Activated T-helper 2 cell treated with anti-CD3 and anti-CD28 coated beads, Interferon-gamma antibody, Interleukin-2, Interleukin-4, amounts not matched to agents 10 μg/mL and 5 μg/mL and 100 μg/mL, durations not matched to agents 14 hours and 24 hours and 36 hours (primary cell): ENCODE measurements at places on chromosomes 11 and 22. TPM values are rescaled to one million over a fixed set of nuclear protein-coding genes. Genes with fewer than 3 reads are reported as not detected.
A peak's percentile ranks its signal among the peaks of the same experiment; 100 is the strongest.

ENDOD1 gene
- 33.7 and 34.9 TPM in 2 replicates for total RNA-seq

- peaks cover 3% of the 10 kb centered on the region for H3K36me3 ChIP-seq
- H3K27ac ChIP-seq = no peak overlapping the region
- no peak overlapping the region for H3K4me3 ChIP-seq
- no peaks in the 10 kb centered on the region for H3K27me3 ChIP-seq
- H3K4me1 ChIP-seq = no peaks in the 10 kb centered on the region
These were observed 29.9 kb downstream of the TPST2 start for GRCh38 chr22:26559961-26560575.

MEI1 gene
- 24.6 and 26.1 TPM in 2 replicates for total RNA-seq

DNA sequence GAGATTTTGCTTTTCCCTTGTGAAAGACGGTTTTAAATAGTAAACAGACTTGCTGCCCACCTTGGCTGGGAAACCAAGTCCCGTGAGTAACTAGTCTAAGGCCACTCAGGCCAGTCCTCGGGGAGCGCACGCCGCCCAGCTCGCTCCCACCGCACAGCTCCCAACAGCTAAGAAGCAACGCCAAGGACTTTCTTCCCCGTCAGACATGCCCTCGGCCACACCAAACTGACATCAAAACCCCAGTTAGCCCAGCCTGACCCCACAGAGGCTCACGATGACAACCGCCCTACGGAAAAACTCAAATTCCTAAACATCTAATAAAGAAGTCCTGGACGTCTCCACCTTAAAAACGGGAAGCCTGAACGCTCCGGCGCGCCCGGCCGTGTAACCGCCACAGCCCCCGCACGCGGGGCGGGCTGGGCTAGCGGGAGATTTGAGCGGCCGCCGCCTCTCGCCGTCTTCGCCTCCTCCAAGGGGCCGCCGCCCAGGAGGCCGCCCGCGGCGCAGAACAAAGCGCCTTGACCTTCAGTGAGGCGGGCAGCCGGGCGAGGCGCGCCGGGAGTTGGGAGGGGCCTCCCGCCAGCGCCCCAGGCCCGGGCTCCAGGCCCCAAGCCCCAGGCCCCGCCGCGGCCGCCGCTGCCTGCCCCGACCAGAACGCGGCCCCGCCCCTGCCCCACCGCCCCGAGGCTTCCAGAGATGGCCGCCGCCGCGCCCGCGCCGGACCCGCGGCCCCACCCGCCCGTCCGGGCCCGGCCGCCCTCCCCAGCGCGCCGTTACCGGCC lies 486 bp downstream of the NAP1L4 start:
- peaks cover 47% of the 10 kb centered on the region for H3K36me3 ChIP-seq
- no peaks in the 10 kb centered on the region for H3K27me3 ChIP-seq
- DNase-seq = no peak
- H3K4me1 ChIP-seq = peaks cover 29% of the 10 kb centered on the region

DNA sequence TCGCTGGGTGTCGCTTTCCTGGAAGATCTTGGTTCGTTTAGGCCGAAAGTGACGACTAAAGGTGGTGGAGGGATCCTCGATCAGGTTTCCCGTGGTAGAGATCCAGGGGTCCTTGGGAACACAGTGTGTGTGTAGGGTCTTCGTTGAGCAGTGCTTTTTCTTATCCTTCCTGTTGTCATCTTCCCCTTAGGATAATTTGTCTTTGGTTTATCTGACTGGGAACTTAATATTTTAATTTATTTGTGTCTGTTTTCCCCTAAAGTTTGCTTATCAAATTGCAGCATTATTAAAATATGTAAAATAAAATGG lies 403 bp downstream of the RBM7 start:
- H3K27me3 ChIP-seq = no peaks in the 10 kb centered on the region
- H3K4me3 ChIP-seq = peak overlapping the region; percentile 92
- peaks cover 40% of the 10 kb centered on the region for H3K4me1 ChIP-seq
- DNase-seq = no peak

DERL3 gene
- total RNA-seq = 10.3 TPM in 2 replicates

OR52N4 gene
- total RNA-seq = not detected in 2 replicates

ESAM gene
- 0.18 and 0.23 TPM in 2 replicates for total RNA-seq

DNA sequence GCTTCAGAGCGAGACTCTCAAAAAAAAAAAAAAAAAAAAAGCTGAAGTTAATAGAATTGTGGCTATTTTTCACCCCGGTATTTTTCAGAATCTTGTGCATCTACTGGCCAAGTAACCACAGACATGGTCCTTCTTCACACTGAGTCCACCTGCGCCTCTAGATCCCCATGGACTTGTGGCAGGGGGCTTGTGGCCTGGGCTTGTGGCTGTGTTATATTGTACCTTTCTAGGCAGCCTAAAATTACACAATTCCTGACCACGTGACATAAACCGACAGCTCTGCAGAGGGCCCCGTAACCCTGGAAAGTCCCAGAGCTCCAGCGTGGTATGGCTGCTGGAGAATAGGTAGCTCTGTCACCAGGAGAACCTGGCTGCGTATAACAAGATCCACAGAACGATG lies 10.9 kb upstream of the NAALADL1 start:
- no peaks in the 10 kb centered on the region for H3K4me1 ChIP-seq
- H3K4me3 ChIP-seq = no peak overlapping the region
- H3K27ac ChIP-seq = no peak overlapping the region
- no peaks in the 10 kb centered on the region for H3K27me3 ChIP-seq
- no peak for DNase-seq

GRCh38 chr22:29798318-29798717 lies 31.1 kb downstream of the UQCR10 start:
- H3K27ac ChIP-seq = no peak overlapping the region

DNA sequence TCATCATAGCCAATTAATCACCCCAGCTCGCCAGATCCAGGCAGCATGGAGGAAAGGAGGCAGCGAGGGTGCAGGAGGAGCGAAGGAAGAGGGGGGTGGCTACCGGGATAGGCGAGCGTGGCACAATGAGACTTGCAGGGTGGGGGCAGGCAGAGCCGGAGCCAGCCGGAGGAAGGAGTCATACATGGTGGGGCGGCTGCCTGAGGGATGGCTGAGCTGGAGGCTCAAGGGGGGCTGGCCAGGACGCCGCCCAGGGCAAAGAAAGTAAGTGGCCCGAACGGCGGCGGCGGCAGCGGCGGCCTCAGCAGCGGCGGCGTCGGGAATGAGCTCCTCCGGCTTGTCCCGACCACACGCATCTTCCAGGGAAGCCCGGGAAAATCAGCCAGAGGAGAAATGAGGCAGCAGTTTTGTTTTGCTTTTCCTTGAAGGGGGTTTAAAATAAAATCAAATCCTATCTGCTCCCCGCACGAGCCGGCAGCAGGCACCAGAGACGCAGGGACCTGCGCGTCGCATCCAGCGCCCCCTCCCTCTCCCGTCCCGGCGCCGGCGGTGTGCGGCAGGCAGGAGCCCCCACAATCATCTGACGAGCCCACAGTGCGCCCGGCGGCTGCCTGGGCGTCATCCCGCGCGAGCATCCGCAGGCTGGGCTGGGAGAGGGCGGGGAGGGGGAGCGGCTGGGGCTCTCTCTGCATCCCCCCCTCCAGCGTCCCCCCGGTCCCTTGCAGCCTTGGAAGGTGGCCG lies 263.6 kb downstream of the CTTN start:
- H3K4me1 ChIP-seq = no peaks in the 10 kb centered on the region
- H3K27ac ChIP-seq = no peak overlapping the region
- H3K4me3 ChIP-seq = no peak overlapping the region
- peaks cover 19% of the 10 kb centered on the region for H3K27me3 ChIP-seq
- DNase-seq = no peak

IGF2 gene
- 0.05 and 0.16 TPM in 2 replicates for total RNA-seq
